ENCODE measurements at places on chromosomes 16 and 17.

GRCh38 chr17:63775420-63775819 is 1.4 kb downstream of the DDX42 start:
- DNase-seq, result no peak

DNA sequence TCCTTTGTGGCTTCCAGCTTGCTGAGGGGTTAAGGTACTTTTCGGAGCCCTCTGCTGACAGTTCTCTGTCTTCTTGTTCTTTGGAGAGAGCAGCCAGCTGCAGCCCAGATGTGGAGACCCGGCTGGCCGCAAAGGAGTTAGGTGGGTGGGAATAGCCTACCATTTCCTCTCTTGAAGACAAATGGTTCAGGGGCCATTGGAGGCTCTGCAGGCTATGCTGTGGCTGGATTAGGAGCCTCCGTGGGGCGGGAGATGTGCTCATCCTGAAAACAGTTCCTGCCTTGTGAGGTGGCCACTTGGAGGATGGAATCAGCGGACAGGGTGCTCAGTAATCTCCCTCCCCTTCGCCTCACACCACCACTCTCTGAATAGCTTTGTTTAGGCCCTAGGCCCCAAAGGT is 30.3 kb downstream of the MEOX1 start:
- DNase-seq, result no peak

DNA sequence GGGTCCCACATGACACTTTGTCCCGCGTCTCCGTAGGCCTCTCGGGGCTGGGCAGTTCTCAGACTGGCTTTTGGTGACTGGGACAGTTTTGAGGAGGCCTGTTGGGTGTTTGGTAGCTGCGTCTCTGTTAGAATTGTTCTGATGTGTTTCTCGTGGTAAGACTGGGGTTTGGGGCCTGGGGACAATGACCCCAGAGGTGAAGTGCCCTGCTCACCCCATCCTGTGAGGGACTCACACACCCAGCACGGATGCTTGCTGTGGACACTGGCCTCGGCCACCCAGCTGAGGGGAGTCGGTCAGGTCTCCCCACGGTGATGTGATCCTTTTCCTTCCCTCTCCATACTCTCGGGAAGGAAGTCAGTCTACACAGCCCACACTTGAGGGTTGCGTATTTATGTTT is 50.3 kb downstream of the METRNL start:
- no peak for DNase-seq

DNA sequence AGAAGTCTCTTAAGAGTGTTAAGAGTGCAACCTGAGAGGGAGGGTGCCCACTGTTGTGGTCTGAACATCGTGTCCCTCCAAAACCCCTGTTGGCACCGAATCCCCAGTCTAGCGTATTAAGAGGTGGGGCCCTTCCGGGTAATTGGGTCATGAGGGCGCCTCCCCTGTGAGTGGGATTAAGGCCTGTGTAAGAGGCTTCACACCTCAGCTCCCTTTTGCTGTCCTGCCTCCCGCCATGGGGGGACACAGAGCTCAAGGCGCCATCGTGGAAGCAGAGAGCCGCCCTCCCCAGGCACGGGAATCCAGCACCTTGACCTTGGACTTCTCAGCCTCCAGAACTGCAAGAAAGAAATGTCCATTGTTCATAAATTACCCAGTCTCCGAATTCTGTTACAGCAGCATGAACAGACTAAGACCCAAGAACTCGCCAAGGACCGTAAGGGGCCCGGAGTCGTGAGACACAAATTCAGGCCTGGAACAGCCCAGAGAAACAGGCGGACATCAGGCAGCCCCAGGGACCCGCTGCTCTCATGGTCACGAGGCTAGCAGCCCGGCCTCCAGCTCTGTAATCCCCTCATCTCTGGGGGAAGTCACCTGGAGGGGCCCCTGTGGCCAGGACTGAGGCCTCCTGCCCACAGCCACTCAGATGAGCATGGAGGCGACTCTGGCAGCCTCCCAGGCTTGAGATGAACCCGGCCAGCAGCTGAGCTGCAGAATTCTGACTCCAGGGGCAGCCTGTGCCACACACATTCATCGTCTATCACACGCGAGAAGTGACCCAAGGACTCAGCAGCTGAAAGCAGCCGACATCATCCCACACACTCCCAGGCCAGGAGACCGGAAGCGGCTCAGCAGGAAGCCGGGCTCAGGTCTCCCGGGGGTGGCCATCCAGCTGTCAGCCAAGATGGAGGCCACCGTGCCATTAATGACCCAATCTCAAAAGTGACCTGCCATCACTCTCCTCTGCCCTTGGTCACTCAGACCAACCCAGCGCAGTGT is 12.8 kb upstream of the CHMP6 start:
- DNase-seq, result no peak

DNA sequence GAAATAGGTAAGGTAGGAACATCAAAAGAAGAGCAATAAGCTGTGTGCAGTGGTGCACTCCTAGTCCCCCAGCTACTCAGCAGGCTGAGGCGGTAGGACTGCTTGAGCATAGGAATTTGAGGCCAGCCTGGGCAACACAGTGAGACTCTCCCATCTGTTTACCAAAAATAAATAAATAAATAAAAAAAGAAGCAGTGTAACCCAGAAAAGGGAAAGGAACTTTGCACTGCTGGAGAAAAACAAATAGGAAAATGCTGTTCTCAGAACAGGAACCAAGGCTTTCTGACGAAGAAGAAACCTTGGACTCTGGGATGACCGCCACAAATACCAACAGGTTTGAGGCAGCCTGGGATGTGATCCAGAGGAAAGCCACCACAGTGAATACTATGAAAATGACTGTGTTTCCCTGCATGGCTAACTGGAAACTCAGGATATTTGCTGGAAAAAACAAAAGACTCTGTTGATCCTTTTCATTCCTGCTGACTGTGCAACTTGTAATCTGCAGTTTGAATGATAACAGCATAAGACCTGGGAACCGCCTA is 41.2 kb downstream of the TTC19 start:
- no peak for DNase-seq

DNA sequence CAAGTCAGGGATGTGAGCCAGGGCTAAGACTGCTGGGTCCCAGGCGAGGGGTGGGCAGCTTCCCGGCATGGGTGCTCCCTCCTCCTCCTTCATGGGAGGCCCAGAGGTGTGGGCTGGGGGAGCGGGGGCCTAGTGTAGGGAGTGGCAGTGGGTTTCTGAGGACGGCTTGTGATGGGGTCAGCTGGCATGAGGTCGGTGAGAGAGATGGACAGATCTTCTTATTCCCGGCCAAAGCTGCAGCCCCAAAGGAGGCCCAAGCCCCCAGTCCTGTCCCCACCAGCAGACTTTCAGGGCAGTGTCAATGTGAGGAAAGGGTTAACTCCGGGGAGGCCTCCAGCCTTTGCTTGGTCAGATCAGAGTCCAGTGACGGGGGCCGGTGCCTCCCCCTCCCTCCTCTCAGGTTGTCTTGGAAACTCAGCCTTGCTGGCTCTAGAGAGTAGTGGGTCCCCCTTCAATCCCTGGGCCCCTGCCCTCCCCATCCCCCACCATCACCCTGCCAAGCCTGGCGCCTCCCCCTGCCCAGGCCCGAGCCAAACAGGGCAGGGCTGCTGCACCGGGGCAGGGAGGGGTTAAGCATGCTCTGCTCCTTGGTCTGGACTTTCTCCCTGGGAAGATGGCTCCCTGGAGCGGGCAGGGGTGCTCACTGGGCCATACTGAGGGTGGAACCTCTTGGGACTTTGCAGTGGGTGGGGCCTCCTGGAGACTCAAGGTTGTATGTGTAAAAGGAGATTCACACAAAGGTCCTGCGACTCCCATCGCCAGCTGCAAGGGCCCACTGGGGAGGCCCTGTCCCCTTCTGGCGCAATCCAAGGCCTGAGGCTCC is 12.4 kb downstream of the NAT9 start:
- no peak for DNase-seq

DNA sequence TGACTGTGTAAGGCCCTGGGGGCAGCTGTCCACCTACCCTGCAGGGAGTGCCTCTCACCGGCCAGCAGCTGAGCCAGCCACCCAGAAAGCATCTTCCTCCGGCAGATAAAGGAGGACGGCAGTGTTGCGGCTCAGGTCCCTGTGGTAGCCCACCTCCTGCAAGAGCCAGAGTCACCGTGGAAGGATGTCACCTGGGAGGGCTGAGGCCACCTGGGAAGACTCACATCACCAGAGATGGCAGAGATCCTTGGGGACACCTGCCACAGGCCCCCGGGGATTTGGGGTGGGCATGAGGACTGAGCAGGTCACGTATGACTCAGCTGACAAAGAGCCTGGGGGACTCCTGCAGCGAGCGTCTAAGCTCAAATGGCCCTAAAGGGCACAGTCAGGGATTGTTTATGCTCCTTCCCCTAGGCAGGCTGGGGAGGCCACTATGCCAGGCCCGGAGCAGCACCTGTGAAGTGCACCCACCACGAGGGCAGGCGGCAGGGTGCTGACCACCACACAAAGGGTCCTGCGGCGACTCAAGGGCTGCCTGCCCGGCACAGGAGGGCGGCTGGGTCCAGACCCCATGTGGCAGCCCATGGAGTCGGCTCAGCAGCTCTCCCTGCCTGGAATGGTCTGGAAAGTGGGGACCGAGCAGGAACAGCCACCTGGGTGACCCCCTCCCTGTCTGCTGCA is 44.1 kb downstream of the TNFRSF13B start:
- DNase-seq, result no peak

DNA sequence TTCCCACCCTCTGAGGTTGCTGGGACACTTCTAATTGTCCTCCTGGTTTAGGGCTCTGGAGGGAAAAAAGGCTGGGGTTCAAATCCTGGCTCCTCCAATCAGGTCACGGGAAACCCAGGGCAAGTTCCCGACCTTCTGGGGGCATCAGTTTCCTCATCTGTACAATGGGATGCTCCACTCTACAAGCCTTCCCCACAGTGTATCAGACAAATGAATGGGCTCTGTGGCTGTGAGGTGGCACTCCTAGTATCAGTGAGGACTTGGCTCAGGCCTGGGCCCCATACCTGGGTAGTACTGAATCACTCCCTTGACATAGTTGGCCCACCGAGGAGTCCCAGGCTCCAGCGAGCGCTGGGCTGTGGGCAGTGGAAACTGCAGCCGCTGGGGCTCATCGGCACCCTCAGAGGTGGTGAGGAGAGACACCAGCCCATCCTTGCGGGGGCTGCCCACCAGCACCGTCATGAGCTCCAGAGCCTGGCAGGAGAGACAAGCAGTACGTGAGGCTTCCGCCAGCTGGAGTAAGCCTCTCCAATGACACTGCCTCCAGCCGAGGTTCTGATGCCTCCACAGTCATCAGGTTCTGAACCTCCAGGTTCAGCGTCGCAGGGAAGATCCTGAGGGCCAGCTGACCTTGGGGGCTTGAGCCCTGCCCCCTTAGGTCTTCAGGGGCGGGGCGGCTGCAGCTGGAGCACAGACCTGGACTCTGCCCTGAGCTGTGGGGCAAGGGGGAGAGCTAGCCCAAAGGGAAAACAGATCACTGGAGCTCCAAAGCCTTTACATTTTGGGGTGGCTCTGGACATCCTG is 1.2 kb downstream of the GALK1 start:
- no peak for DNase-seq

- no peak for DNase-seq
Measured at GRCh38 chr17:68318103-68318991, 27.1 kb downstream of the ARSG start.

DNA sequence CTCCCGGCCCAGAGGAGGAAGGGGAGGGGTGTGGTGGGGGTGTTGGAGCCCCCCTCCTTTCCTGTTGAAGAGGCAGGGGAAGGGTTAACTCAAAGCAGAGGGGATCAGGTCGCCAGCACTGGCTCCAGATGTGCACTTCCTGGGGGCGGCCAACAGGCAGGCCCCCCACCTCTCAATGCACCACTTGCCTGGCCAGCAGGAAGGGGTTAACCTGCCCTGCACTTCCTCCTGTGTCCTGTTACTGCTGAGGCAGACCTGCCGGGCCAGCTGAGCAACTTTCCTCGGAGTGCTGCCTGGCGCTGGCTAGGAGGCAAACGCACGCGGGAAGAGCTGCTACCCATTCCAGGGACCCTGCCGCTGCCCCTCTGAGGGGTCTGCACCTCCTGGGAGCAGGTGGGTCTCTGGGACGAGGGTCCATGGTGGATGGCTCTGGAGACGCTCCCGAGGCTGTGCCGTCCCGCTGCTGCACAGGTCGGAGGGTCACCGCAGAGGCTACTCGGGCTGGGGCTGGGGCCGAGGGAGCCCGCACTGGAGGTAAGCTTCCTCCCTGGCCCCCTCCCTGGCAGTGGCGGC is at the start of gene EPN3:
EPN3 (plus strand) TSS at position 284 of the 573 bp plus-strand sequence. CDS start 3,822 bp downstream, outside the sequence.
- DNase-seq, result no peak

- DNase-seq, result no peak
Measured at GRCh38 chr17:69869667-69870066, 205.4 kb upstream of the KCNJ16 start.

DNA sequence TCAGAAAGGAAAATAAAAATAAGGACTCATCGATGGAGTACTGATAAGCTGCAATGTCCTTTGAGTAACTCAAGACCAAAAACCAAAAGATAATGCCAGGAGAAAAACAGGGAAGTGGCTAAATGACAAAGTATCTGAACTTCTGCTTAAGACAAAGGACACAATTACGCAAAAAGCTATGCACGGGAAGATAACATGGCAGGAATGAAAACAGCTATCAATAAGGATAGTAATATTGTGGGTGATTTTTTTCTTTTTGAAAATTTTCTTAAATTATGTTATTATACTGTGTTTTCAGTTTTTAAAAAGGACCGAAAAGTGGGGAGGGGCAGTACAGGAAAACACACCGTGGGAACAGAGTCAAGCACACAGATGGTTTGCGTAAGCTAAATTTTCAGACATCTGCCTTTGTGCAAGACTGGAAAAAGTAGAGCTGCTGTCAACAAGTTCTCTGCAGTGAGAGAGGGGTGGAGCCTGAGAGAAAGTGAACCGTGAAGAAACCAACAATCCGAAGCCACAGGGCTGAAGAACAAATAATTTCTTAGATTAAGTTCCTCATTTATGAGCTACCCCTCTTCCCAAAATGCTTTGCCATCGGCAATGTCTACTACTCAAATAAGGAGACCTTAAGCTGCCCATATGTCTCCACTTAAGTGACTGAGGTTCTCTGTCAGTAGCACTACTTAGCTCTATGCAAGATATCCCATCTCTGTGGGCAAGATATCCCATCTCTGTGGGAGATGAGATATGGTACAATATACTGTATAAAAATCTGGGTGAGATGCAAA is 99.9 kb upstream of the CORO6 start:
- no peak for DNase-seq

- no peak for DNase-seq
Measured at GRCh38 chr17:29495011-29495410, 71.8 kb downstream of the ABHD15 start.

DNA sequence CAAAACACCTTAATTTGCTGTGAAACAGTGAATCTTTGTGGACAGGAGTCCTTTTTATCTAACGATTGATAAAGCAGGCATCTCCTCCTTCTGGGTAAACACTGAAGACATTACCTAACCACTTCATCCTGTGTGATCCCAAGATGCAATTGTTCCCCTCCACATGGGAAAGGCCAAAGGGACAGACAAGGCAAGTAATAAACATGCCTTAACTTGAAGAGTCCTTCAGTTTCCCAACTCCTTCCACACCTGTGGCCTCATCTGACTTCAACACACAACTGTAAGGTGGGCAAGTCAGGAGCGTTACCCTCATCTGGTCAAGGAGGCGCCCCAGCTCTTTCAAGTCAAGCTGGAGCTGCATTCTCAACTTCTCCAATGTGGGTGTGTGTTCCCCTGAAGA is 278.6 kb downstream of the ABCC12 start:
- DNase-seq, result no peak

DNA sequence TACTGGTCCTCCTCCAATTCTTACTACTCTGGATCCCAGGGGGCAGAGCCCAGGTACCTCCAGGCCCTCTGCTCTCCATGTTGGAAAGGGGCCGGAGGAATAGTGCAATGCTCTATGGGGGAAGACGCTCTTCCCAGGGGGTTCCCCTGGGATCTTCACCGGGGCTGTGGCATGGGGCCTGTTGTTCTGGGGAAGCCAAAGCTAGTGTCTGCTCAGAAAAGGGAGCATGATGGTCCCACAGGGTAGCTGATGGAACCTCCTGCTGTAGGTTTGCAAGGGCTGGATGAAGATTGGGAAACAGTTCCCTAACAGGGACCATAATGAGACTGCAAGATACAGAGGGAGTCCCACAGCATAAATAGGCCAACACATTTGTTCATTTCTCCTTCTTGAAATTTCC is 114.7 kb downstream of the IRX5 start:
- DNase-seq, result no peak

Data from keratinocyte (primary cell).